Stimulated activated CD4-positive, alpha-beta T cell treated with anti-CD3 and anti-CD28 coated beads, Interleukin-4, amount 100 ng/mL, for 1 hour (primary cell): ENCODE measurements at places on chromosomes 13 and 19.
A peak's percentile ranks its signal among the peaks of the same experiment; 100 is the strongest.

- DNase-seq = peak; percentile 11
Observed at GRCh38 chr19:57512845-57513244, 13.1 kb downstream of the ZNF773 start.

- no peak for DNase-seq
Observed at GRCh38 chr13:30837227-30838159, 68.6 kb upstream of the MEDAG start.

DNA sequence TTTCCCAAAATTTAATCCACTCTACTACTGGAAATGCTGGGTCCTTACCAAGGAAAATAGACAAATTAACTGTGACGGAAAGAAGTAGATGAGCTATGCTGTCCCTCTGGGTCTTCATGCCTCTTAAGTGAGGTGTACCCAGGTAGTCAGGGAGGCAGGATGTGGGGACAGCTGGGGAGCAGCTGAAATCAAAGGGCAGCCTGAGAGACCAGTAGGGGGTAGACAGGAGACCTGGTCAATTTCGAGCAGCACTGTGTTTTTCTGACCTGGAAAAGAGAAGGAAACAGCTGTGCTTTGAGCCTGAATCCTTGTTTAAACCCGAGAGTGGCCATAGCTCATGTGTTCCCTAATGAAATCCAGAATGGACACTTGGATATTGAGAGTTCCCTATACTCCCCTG lies 587.3 kb downstream of the EFNB2 start:
- DNase-seq = no peak

DNA sequence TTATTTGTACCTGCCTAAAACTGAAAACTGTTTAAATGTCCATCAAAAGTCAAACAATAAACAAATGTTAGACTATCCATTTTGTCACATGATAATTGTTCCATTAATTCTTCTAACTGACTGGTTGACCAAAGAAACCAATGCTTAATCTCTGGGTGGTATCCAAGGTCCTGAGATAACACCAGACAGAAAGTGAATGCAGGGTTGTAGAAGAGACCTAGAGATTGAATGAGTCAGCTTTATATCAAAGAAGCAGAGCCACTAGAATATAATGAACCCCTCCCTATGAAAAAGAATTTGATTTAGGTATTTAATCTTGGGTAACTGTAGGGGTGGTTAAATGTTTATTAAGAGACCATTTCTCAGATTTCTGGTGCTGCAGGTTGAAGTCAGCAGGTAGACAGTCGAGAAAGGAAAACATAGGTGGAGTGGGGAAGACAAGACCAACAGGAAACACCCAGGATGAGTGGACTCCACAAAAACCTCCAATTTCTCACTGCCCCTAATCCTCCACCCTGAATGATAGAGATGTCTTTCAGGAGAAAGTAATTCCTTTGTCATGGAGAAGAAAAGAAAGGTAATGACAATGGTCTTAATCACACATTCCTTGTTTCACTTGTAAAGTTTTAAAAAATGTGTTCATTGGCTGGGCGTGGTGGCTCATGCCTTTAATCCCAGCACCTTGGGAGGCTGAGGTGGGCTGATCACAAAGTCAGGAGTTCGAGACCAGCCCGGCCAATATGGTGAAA lies 536.4 kb downstream of the IRS2 start:
- DNase-seq = no peak

- DNase-seq = peak; percentile 56
Observed at GRCh38 chr19:14433554-14434501, 722 bp downstream of the PKN1 start.

GRCh38 chr19:35429698-35430408 lies 18.2 kb upstream of the FFAR2 start:
- DNase-seq = no peak

DNA sequence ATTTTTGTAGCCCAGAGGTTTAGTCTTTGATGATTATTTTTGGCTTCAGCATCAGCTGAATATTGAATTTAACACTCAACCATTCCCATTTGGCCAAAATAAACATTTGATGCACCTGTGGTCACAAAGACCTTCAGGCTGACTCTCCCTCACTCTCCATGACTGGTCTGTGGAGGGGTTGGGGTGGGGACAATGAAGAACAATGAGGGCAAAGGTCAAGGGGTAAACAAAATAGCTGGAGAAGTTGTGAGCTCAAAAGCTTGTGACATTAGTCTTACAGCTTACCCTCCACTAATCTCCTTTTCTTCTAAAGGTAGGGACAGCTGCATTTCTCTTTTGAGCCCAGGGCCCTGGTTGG lies 86.9 kb downstream of the SLC15A1 start:
- DNase-seq = no peak

DNA sequence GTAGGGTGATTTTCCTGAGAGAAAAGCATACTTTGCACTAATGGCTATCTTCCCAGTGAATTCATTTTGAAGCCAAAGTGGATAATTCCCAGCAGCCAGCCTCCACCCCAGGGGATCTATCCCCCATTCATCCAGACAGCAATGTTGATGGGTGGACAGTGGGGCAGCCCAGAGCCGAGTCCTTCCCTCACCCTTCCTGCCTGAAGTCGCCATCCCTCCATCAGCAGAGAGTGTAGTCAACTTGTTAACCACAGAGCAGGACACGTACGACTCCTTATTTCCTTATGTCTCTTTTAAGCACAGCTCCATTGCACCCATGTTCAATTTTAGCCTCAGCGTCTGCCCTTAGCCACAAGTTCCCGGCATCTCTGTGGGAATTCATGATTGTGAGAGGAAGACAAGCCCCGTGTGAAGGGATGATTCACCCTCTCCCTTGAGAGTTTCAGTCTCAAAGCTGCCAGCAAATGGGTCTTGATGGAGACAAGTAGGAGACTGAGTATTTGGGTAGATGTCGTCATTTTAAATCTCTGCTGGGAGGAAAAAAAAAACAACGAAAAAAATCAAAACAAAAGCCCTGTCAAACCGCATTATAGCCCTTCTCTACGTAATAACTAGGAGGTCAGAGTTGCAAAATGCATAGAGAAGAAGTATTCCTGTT lies 58.3 kb upstream of the MEDAG start:
- no peak for DNase-seq

- DNase-seq = peak; percentile 49
Observed at GRCh38 chr19:45179072-45179891, 698 bp downstream of the BLOC1S3 start.
